ENCODE measurements at places on chromosomes 16 and 17.

DNA sequence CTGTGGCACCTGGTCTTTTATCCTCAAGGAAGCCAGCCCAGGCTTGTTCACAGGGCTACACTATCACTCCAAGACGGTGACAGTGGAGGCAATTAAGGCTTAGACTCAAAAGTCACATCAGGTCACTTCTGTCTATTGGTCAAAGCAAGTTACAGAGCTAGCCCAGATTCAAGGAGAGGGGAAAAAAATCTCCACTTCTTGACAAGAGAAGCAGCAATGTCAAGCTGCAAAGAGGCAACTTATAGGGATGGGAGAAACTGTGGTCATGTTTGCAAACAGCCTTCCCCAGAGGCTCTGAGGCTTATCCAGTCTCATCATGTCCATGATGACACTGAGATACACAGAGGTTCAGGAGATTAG lies 31.6 kb downstream of the SERPINF1 start:
- no peak for DNase-seq

DNA sequence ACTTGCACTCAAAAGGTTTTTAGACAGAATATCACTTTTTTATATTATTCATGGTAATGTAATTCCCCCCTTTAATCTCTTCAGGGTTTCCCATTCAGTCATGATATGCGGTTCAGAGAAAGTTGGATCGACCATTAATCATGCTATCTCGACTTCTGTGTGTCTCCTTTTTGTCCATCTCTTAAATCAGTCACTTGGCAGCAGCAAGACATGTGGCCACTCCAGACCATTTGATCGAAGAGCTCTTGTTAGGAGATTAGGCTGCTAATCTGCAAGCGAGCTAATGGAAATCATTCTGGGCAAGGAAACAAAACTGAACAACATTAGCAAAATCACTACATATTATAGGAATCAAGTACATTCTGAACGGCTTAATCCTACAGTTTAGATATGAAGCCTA lies 449.9 kb downstream of the WWOX start:
- DNase-seq: no peak

GRCh38 chr16:678858-679813 lies 1.1 kb upstream of the STUB1 start:
- peak; percentile 87 for DNase-seq

DNA sequence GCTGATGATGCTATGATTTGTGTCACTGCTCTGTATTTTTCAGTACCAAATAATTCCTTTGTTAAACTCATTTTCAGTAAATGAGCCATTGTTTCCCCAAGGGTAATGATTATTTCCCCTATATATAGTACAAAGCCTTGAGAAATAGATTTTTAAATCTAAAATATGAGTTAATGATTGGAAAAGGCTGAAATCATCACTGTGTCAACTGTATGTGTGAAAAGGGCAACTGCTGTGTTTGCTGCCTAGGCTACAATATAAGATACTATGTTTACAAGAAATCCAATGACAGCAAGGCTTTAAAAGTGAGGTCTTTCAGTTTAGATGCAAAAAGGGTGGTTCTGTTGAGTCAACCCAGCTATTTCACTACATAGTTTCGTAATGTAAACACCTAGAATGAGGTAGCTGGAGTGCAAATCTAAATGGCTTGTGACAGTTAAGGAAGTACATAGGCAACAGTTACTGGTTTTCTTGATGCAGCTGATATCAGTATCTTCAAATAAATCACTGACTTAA lies 15.3 kb downstream of the NLK start:
- DNase-seq: no peak

- DNase-seq: no peak
These were observed 6.9 kb upstream of the LITAF start for GRCh38 chr16:11593581-11593980.

GRCh38 chr17:10061111-10061845 lies 137.1 kb downstream of the GAS7 start:
- DNase-seq: peak; percentile 45

DNA sequence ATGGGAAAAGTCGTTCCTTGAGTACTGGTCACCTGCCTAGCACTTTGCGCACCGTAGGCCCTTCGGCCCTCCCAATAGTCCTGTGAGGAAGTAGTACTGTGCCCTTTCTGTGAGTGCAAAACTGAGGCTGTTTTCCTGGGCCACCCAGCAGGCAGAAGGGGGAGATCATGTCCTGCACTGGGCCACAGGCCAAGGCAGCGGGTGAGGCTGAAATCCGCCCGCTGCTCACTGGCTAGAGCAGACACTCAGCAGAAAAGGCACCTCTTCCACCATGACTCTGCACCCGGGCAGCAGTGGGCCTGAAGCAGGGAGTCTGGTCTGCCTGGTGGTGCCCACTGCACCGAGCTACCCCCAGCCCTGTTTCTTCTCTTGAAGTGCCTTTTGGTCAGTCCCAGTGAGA lies 20.2 kb downstream of the METTL22 start:
- DNase-seq: no peak

- peak; percentile 23 for DNase-seq
These were observed 55.8 kb upstream of the B4GALNT2 start for GRCh38 chr17:49076573-49077384.

GRCh38 chr17:83119987-83120864 lies 40.8 kb downstream of the METRNL start:
- no peak for DNase-seq

GRCh38 chr17:42518046-42518754 lies 17.8 kb upstream of the NAGLU start:
- DNase-seq: peak; percentile 90

- no peak for DNase-seq
These were observed 16.6 kb upstream of the TRPV3 start for GRCh38 chr17:3574231-3574630.

- DNase-seq: no peak
These were observed 18.1 kb downstream of the USP36 start for GRCh38 chr17:78822552-78822951.

DNA sequence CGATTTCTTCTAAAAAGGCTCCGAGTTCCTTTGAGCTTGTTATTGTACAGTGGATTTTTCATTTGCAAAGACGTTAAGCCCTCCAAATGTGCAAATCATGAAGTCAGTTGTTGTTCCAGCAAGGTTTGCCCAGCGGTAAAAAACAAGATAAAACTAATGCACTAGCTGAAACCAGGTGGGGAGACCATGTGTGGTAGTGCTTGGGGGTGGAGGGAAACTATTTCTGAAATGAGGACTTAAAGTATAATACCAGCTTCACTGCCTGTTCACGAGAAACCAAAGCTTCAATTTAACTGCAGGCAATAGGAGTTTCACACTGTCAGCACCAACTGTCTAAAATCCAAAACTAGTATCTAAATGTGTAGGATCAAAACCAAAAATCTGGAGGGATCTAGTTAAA lies 22.3 kb downstream of the SMARCE1 start:
- DNase-seq: no peak

- DNase-seq: no peak
These were observed 212.2 kb downstream of the AATF start for GRCh38 chr17:37160944-37161343.

GRCh38 chr16:54242199-54242598 lies 44.4 kb downstream of the IRX3 start:
- DNase-seq: no peak

DNA sequence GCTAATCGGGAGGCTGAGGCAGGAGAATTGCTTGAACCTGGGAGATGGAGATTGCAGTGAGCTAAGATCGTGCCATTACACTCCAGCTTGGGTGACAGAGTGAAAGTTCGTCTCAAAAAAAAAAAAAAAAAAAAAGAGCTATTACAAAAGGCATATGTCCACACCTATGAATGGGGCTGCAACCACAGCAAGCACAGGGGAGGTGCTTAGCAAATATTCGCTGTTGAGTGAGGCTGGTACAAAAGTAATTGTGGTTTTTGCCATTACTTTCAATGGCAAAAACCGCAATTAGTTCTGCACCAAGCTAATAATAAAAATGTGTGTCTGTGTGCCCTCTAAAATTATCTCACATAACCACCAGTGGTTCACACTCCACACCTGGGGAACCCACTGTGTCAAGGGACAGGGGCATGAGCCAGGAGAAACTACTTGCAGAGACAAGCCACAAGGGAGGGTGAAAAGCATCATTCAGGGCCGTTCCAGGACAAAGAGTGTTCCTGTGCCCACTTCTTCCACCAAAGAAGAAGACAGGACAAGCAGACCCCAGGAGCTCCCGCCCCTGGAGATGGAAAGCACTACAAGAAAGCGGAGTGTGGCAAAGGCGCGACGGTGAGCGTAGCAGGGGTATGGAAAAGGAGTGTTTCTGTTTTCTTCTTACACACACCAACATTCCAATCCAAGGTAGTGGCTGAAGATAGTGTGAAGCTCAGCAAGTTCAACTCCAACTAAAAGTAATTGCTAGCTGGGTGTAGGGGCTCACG lies 84.4 kb upstream of the CNEP1R1 start:
- DNase-seq: no peak

DNA sequence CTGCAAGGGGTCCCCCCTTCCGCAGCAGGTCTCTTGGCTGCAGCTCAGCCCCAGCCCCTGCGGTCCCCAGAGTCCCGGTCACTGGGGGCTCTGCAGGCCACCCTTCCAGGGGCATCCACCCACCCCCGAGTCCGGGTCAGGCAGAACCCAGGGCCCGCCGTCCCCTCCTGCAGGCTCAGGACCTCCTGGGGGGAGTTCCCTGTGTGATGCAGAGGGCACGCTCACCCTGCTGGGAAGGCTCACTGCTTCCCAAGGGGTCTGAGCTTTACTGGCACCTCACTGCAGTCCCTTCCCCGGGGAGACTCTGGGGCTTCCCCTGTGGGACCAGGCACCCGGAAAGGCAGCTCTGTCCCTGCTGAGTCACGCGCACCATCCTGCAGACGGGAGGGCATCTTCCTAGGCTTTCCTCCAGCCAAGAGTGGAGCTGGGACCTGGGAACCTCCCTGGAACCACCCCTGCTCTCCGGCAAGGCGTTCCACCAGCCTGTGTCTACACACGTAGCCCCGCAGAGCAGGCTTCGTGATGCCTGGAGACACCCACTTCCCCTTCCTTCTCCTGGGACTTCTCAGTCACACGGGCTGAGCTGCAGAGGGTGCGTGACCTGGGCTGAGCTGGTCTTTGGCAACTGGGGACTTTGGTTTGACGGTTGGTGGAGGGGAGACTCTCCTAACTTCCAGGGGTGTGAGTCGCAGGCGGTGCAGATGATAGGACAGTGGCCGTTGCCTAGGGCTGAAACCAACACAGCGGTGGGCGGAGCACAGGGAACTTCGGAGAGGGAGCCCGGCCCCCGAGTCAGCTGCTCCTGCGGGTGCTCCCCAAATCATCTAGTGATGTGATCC lies 23.4 kb downstream of the SLC25A10 start:
- no peak for DNase-seq

GRCh38 chr17:63760771-63761539 lies 12.4 kb downstream of the CCDC47 start:
- DNase-seq: no peak

- no peak for DNase-seq
These were observed 10.5 kb downstream of the FTO start for GRCh38 chr16:53714205-53715022.

GRCh38 chr16:8239443-8239842 lies 350.9 kb downstream of the TMEM114 start:
- no peak for DNase-seq

DNA sequence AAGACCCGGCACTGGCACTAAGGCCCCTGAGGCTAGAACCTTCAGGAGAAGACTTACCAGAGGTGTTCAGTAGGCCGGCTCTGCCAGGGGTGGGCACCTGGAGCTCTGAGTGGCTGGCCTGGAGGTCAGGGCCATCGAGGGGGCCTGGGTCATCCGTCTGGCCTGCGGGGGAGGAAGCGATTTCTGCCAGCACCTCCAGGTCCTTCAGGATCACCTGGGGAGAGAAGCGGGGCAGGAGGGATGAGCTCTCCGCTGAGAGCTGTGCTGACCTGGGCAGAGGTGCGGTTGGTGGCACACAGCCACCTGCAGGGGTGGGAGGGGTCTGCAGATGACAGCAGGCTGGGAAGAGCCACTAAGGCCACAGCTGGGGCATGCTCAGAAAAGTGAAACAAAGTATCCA lies 56.6 kb downstream of the VAC14 start:
- DNase-seq: no peak

- peak; percentile 79 for DNase-seq
These were observed 26.3 kb downstream of the NFE2L1 start for GRCh38 chr17:48074322-48075081.

Data from left cardiac atrium (tissue), 4 donors.